ENCODE measurements at places on chromosomes 13 and 19. TPM values are rescaled to one million over a fixed set of nuclear protein-coding genes. Genes with fewer than 3 reads are reported as not detected.

GRCh38 chr13:34153428-34154180, 335.7 kb downstream of the RFC3 start:
- no peak for DNase-seq

TNNT1 gene
- 73.4 TPM for total RNA-seq

NCCRP1 gene
- not detected for total RNA-seq

ZNF497 gene
- 1.1 TPM for total RNA-seq

- DNase-seq, result peak; percentile 5
Measured at GRCh38 chr19:36719687-36720556, 32.5 kb downstream of the ZNF567 start.

CACNA1A gene
- 0.86 TPM for total RNA-seq

GRCh38 chr19:1944088-1944915, 3.3 kb downstream of the CSNK1G2 start:
- DNase-seq, result no peak

C5AR1 gene
- not detected for total RNA-seq

DNA sequence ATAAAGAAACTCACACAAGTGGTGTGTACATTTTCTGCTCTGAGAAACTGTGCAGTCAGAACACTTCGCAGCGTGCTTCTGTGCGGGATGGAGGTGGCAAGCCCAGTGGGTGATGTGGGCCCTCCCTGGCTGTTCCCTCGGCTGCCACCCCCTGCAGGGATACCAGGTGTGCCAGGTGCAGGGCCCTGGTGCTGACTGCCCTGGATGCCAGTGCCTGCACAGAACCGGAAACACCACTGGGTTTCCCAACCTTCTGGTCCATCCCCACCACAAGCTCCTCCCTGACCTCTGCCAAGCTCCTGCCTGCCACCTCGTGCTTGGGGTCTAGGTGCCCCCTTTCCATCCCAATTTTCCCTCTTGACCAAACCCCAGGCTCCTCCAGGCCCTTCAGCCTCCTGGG, 81.9 kb upstream of the MCF2L start:
- DNase-seq, result no peak
